ENCODE measurements at places on chromosomes 16 and 17. TPM values are rescaled to one million over a fixed set of nuclear protein-coding genes. Genes with fewer than 3 reads are reported as not detected.

GRCh38 chr17:37521821-37522220 lies 32.1 kb downstream of the DUSP14 start:
- no peaks in the 10 kb centered on the region for H3K36me3 ChIP-seq
- no peak overlapping the region for H3K27ac ChIP-seq
- H3K27me3 ChIP-seq: no peaks in the 10 kb centered on the region
- H3K4me1 ChIP-seq: no peaks in the 10 kb centered on the region

The CES5A gene
- total RNA-seq: 0.51 TPM

The DHRS7C gene
- 19.4 TPM for total RNA-seq

DNA sequence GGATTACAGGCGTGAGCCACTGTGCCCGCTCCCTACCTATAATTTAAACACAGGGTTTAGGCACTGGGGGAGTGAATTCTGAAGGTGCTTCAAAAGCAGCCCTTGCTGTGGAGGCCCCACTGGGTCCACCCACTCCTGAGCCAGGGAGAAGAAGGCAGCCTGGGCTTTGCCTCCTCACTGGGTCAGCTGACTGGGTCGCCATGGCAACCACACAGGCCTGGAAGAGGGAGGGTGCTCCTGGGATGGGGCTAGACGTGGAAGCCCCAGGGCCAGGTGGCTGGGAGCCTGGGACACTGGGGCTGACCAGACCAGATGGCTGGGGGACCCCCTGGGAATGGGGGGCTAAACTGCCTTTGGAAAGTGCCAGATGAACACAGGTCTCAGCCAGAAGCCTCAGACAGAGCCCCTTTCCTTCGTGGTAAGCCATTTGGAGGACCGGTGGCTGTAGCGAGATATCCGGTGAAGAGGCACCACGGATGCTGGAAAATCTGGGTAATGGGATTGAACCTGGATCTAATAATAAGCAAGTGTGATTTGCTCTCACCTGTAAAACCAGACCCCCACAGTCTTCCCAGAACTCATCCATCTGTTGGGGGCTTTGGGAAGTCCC lies 32.9 kb downstream of the TRARG1 start:
- H3K27me3 ChIP-seq: no peaks in the 10 kb centered on the region
- no peak for DNase-seq

GRCh38 chr17:16286947-16287562 lies 66.2 kb downstream of the CENPV start:
- no peaks in the 10 kb centered on the region for H3K27me3 ChIP-seq
- H3K4me3 ChIP-seq: peak overlapping the region; percentile 43
- H3K36me3 ChIP-seq: no peaks in the 10 kb centered on the region
- DNase-seq: peak; percentile 31
- peaks cover 35% of the 10 kb centered on the region for H3K4me1 ChIP-seq

The HOXB4 gene
- 0.56 TPM for total RNA-seq
